Upper lobe of left lung (tissue), 6 donors: ENCODE measurements at places on chromosomes 3 and 15. TPM values are rescaled to one million over a fixed set of nuclear protein-coding genes. Genes with fewer than 3 reads are reported as not detected.
A peak's percentile ranks its signal among the peaks of the same experiment; 100 is the strongest.

The WDR49 gene
- total RNA-seq: 37.3 TPM

The GPR149 gene
- not detected for total RNA-seq

The PPP1R14D gene
- not detected for total RNA-seq

The SIN3A gene
- 59.3 TPM for total RNA-seq

The XCR1 gene
- 0.20 TPM for total RNA-seq

The KLF13 gene
- 231 TPM for total RNA-seq

The UCN2 gene
- not detected for total RNA-seq

The TPRG1 gene
- 24.5 TPM for total RNA-seq

The PAQR9 gene
- total RNA-seq: not detected

The FOXL2NB gene
- not detected for total RNA-seq

The REC114 gene
- total RNA-seq: not detected

The AP3S2 gene
- 35.0 TPM for total RNA-seq

The RPL35A gene
- 132 TPM for total RNA-seq

The SH2D7 gene
- total RNA-seq: not detected

The LDHAL6B gene
- not detected for total RNA-seq

The SLC49A4 gene
- 21.8 TPM for total RNA-seq

The RPL22L1 gene
- 27.2 TPM for total RNA-seq

The CNTN3 gene
- total RNA-seq: 1.1 TPM

- H3K36me3 ChIP-seq: no peaks in the 10 kb centered on the region
- no peaks in the 10 kb centered on the region for H3K27me3 ChIP-seq
- H3K4me3 ChIP-seq: no peak overlapping the region
- H3K27ac ChIP-seq: no peak overlapping the region
Measured at GRCh38 chr3:188106887-188107830, 46.8 kb upstream of the LPP start.

DNA sequence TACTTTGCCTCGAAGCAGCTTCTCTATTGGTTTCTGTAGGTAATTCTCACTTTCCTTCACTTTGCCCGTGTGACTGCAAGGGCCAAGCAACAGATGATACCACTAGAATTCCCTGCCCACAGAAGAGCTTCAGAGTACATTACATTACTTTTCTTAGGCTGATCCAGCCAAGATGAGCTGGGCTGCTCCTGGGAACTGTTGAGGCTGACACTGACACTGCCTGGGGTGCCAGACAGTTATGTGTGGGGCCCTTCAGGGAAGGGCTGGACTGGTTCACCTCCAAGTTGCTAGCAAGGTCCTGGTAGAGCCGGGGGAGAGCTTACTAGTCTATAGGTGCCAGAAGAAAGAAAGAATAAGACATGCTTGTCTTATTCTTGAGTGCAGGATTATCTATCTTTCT, 19.0 kb downstream of the GORASP1 start:
- no peak for DNase-seq
- no peaks in the 10 kb centered on the region for H3K27me3 ChIP-seq
- no peak overlapping the region for H3K4me3 ChIP-seq
- no peaks in the 10 kb centered on the region for H3K4me1 ChIP-seq

- H3K4me1 ChIP-seq: no peaks in the 10 kb centered on the region
- H3K27me3 ChIP-seq: no peaks in the 10 kb centered on the region
- no peaks in the 10 kb centered on the region for H3K36me3 ChIP-seq
- no peak overlapping the region for H3K27ac ChIP-seq
Measured at GRCh38 chr3:172882563-172882962, 132.0 kb downstream of the ECT2 start.

DNA sequence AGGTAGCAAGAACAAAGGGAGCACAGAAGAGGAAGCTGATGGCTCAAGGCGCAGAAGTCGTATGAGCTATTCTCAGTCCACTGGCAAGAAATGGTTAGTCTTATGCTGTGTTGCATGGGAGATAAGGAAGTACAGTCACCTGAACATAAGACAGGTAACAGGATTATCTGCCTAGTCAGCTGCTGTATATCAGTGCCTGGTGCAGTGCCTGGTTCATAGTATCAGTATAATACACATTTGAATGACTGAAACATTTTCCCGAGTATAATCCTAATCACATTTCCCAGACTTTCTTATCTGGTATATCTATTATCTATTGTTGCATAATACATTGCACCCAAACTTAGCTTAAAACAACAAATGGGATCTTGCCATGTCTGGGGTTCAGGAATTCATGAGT, 302.5 kb downstream of the GABRG3 start:
- H3K27me3 ChIP-seq: no peaks in the 10 kb centered on the region
- DNase-seq: no peak
- no peak overlapping the region for H3K4me3 ChIP-seq
- no peaks in the 10 kb centered on the region for H3K4me1 ChIP-seq
- H3K27ac ChIP-seq: no peak overlapping the region

DNA sequence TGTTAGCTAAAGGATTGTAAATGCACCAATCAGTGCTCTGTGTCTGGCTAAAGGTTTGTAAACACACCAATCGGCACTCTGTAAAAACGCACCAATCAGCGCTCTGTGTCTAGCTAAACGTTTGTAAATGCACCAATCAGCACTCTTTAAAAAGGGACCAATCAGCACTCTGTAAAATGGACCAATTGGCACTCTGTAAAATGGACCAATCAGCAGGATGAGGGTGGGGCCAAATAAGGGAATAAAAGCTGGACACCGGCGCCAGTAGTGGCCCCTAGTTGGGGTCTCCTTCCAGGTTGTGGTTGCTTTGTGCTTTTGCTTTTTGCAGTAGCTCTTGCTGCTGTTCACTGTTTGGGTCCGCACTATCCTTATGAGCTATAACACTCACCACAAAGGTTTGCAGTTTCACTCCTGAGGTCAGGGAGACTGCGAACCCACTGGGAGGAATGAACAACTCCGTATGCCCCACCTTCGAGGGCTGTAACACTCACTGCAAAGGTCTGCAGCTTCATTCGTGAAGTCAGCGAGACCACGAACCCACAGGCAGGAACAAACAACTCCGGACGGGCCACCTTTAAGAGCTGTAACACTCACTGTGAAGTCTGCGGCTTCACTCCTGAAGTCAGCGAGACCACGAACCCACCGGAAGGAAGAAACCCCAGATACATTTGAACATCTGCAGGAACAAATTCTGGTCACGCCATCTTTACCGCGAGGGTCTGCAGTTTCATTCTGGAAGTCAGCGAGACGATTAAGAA, 1.1 kb upstream of the SUCLG2 start:
- H3K27me3 ChIP-seq: no peaks in the 10 kb centered on the region
- DNase-seq: peak; percentile 59
- H3K27ac ChIP-seq: peak overlapping the region; percentile 95
- no peaks in the 10 kb centered on the region for H3K36me3 ChIP-seq
- H3K4me3 ChIP-seq: no peak overlapping the region
- peaks cover 20% of the 10 kb centered on the region for H3K4me1 ChIP-seq

DNA sequence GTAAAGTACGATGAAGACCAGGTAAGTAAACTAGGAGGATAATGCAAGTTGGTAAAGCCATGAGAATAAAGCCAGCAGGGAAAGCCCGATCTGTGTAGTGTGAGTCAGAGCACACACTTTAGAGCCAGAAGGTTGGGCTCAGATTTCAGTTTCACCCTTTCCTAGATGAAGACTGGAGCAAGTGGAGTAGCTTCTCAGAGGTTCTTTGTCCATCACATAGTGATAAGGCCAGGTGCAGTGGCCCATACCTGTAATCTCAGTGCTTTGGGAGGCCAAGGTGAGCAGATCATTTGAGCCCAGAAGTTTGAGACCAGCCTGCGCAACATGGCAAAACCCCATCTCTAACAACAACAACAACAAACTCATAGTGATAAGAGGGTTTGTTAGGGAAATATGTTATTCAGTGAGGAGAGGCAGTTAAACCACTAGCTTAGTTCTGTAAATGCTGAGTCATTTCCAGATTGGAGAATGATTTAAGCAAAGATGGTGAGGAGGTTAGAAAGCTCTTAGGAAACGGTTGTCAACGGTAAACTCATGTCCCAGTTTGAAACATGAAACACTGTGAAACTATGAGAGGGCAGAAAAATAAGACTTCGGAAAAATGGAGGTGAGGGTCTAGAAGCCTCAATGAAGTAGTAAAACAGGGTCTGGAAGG, 39.0 kb downstream of the IL12A start:
- no peak overlapping the region for H3K27ac ChIP-seq
- H3K4me3 ChIP-seq: no peak overlapping the region
- no peaks in the 10 kb centered on the region for H3K36me3 ChIP-seq
- no peaks in the 10 kb centered on the region for H3K4me1 ChIP-seq

- H3K4me1 ChIP-seq: no peaks in the 10 kb centered on the region
- no peak for DNase-seq
- H3K4me3 ChIP-seq: no peak overlapping the region
Measured at GRCh38 chr15:100234158-100235029, 107.4 kb downstream of the ADAMTS17 start.

- no peak for DNase-seq
- no peaks in the 10 kb centered on the region for H3K4me1 ChIP-seq
- H3K27me3 ChIP-seq: no peaks in the 10 kb centered on the region
- no peak overlapping the region for H3K27ac ChIP-seq
- H3K36me3 ChIP-seq: no peaks in the 10 kb centered on the region
- no peak overlapping the region for H3K4me3 ChIP-seq
Measured at GRCh38 chr15:61393949-61394348, 164.8 kb upstream of the RORA start.

- no peak overlapping the region for H3K27ac ChIP-seq
- DNase-seq: no peak
Measured at GRCh38 chr3:41234823-41235721, 35.8 kb downstream of the CTNNB1 start.

DNA sequence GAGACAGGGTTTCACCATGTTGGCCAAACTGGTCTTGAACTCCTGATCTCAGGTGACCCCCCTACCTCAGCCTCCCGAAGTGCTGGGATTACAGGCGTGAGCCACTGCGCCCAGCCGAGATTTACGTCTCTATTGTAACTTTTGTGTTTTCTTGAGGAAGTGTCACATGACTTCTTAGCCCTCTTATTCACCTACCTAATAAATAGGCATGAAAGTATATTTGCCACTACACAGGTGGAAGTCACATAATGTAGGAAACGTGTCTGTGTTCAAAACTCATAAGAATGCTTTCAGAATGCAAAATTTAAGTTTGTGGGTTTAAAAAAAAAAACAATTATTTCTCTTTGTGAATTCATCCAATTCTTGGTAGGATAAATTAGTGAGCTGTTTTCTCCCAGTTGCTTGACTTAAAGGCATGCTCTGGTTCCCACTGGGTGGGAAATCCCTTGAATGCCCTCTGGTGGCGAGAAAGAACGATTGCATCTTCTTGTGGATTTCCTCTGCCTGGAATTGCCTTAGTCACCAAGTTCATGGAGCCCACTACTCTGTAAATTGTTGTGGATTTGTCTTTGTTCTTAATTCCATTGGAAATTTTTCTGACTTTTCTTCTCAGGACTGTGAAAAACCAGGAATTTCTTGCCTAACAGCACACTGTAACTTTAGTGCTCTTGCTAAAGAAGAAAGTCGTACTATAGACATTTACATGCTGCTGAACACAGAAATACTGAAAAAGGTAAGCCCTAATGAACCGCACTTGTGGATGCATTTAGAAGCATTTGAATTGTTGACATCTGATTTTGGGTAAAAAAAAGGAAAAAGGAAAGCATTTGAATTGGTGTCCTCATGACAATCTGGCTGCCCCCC, 82.2 kb upstream of the CTDSPL start:
- H3K27me3 ChIP-seq: no peaks in the 10 kb centered on the region
- H3K27ac ChIP-seq: no peak overlapping the region
- no peak for DNase-seq
- H3K4me3 ChIP-seq: no peak overlapping the region
- no peaks in the 10 kb centered on the region for H3K4me1 ChIP-seq

GRCh38 chr3:121747976-121748375, 1.6 kb downstream of the GOLGB1 start:
- H3K27ac ChIP-seq: no peak overlapping the region
- no peaks in the 10 kb centered on the region for H3K27me3 ChIP-seq
- peaks cover 34% of the 10 kb centered on the region for H3K4me1 ChIP-seq
- DNase-seq: no peak

- H3K27me3 ChIP-seq: no peaks in the 10 kb centered on the region
- H3K4me1 ChIP-seq: no peaks in the 10 kb centered on the region
- no peak overlapping the region for H3K4me3 ChIP-seq
- H3K27ac ChIP-seq: no peak overlapping the region
- no peak for DNase-seq
- H3K36me3 ChIP-seq: no peaks in the 10 kb centered on the region
Measured at GRCh38 chr3:60056404-60056803, 1006.6 kb upstream of the CFAP20DC start.

DNA sequence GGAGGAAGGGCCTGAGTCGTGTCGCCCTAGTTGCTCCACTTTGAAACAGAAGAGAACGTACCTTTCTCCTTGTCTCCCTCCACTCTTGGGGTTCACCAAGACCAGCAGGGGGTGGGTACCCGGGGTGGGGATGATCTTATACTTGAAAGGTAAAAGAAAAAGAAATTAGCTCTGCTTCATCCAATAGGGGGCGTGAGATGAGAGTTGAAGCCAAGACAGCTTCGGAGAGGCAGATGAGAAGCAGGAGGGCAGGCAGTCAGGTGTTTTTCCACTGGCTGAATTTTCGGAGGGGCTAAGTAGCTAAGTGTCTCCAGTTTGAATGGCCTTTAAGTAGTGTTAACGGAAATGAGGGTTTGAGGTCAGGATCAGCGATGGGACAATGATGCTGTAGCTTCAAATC, 100.4 kb downstream of the DGKG start:
- H3K4me1 ChIP-seq: peaks cover 7% of the 10 kb centered on the region
- no peak overlapping the region for H3K27ac ChIP-seq
- DNase-seq: no peak
- H3K4me3 ChIP-seq: no peak overlapping the region
- no peaks in the 10 kb centered on the region for H3K36me3 ChIP-seq

- no peak overlapping the region for H3K27ac ChIP-seq
- no peaks in the 10 kb centered on the region for H3K27me3 ChIP-seq
- no peak for DNase-seq
- H3K4me1 ChIP-seq: no peaks in the 10 kb centered on the region
- no peaks in the 10 kb centered on the region for H3K36me3 ChIP-seq
Measured at GRCh38 chr3:87615506-87615905, 339.1 kb upstream of the POU1F1 start.

DNA sequence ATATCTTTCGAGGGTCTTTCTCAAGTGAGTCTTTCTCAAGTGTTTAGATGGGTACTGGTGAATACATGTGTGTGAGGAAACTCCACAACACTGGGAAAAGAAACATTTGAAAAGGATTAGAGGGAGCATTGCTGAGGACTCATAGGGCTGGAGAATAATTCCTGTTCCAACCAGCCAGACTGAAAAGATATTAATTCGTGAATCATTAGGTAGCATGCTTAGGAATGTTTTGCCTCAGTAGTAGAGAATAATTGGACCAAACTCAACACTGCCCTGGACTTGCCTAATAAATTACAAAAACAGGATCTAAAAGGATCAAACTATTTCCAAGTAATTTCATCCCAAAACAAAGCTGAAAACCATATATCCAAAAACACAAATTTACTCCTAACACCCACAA, 17.3 kb downstream of the PP2D1 start:
- no peaks in the 10 kb centered on the region for H3K4me1 ChIP-seq
- DNase-seq: no peak
- H3K4me3 ChIP-seq: no peak overlapping the region
- no peaks in the 10 kb centered on the region for H3K36me3 ChIP-seq

GRCh38 chr3:5651351-5651750, 463.8 kb downstream of the EDEM1 start:
- no peaks in the 10 kb centered on the region for H3K36me3 ChIP-seq
- no peaks in the 10 kb centered on the region for H3K4me1 ChIP-seq
- H3K4me3 ChIP-seq: no peak overlapping the region
- no peak for DNase-seq
- no peaks in the 10 kb centered on the region for H3K27me3 ChIP-seq
- no peak overlapping the region for H3K27ac ChIP-seq
